ENCODE measurements at places on chromosomes 4 and X.

- DNase-seq: no peak
These were observed 88.7 kb upstream of the TTC29 start for GRCh38 chr4:147034372-147034771.

- no peak for DNase-seq
These were observed 61.1 kb downstream of the HDX start for GRCh38 chrX:84441143-84441542.

GRCh38 chrX:136080766-136081165 lies 66.6 kb upstream of the FHL1 start:
- DNase-seq: no peak

- DNase-seq: no peak
These were observed 193.8 kb upstream of the BCOR start for GRCh38 chrX:40291553-40291952.

- DNase-seq: peak; percentile 4
These were observed 46.3 kb upstream of the PCDH10 start for GRCh38 chr4:133102612-133103409.
